ENCODE measurements at places on chromosomes 1 and 21. TPM values are rescaled to one million over a fixed set of nuclear protein-coding genes. Genes with fewer than 3 reads are reported as not detected.
A peak's percentile ranks its signal among the peaks of the same experiment; 100 is the strongest.

DNA sequence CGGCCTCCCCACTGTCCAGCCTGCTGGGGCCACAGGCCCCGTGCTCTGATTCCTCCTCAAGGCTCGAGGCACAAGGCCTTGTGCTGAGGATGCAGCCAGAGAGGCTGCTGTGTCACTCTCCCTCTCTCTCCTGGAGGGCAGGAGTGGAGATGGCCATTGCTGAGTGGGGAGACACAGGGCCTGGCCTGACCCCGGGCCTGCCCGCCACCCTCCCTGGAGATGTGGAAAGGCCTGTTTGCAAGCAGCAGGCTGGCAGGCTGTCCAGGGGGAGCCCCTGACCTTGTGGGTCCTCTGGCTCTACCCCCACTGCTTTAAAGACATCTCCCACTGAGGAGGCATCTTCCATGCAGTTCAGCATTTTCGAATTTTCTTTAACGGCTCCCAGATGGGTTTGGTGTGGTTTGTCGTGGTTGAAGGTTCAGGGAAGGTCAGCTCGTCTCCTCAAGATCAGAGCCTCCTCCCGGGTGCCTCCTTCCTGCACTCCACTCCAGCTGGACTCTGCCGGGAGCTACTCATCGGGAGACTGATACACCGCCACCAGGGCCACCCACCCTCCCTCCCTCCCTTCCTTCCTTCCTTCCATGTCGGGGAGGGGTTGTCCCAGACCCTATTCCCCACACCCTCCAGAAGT is 69.1 kb downstream of the SPSB1 start:
- no peak for DNase-seq

DNA sequence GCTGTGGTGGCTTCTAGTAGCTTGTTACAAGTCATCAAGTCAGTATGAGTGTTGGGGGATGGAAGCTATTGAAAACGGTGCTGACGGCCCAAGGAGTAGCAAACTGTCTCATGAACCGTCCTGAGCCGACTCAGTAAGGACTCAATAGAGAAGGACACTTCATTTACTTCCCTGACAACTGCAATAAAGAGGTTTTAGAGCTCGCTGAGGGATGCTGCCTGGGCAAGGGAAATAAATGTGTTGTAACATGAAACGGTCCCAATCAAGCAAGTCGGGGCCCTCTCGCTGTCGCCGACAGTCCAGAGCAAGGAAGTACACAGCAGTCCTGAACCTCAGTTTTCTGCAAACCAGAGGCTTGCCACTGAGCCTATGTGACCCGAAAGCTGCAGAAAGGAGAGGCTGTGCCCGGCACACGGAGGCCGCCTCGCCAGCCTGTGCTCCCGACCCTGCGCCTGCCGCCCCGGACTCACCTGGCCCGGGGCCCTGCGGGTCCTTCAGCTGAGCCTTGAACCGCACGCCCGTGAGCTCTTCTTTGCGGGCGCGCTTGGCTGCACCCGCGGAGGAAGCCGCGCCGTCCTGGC is 423 bp downstream of the URB1 start:
- no peak for DNase-seq

- no peak for DNase-seq
These were observed 13.5 kb downstream of the LZIC start for GRCh38 chr1:9929431-9930385.

- no peak for DNase-seq
These were observed 8.9 kb downstream of the SLAMF1 start for GRCh38 chr1:160637821-160638539.

The AMIGO1 gene
- total RNA-seq: 2.2 TPM

DNA sequence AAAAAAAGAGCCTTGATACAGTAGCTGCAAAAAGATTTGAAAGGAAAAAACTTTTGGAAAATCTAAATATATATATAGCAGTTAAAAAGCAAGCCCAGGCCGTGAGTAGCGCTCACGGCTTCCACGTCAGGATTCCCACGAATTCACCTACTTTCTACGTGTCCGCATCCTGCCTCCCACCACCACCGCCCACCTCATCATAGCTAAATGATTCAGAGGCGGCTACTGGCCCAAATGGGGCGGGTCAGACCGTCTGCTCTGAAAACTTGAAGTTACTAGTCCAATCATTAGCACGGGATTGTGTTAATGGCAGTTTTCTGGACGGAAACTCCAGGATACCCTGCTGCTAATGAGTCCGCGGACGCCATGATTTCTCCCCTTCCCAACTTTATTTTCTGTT is 1.3 kb upstream of the CCSAP start:
- no peak for DNase-seq

- no peak for DNase-seq
These were observed 33.1 kb upstream of the DIP2A start for GRCh38 chr21:46425571-46425970.

DNA sequence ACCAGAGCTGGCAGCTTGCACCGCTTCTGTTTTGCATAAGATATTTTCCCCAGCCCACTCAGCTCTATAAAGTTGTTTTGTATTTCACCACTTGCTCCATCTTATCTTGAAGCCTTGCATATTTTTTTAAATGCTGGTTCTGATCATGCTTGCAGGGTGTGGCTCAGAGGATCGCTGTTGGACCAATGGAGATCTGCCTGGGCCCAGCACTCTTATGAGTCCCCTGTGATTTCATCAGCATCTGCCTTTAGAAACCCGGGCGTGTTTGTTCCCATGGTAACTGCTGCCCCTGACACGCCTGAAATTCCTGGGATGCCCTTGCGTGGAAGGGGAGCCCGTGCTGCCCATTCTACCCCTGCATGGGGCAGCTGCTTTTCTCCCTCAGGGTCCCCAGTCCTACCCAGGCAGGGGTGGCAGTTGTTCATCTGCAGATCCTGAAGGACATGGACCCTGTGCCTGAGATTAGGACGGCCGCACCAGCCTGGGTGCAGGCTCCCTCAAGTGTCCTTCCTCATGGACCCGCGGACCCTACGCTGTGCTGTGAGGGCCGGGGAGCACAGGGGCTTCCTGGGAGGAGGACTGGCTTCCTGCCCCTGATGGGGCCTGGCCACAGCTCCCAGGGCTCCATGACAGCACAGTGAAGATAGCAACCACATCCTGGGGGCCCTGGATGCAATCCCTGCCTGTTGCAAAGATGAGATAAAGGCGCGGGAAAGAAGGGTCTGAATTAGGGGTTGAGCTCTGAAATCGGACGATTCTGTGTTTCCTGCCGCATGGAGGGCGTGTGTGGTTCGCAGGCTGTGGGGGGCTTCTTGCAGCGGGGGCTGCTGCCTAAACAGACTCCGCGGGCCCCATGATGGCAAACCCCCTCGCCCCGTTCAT is 226.5 kb downstream of the SDCCAG8 start:
- no peak for DNase-seq

DNA sequence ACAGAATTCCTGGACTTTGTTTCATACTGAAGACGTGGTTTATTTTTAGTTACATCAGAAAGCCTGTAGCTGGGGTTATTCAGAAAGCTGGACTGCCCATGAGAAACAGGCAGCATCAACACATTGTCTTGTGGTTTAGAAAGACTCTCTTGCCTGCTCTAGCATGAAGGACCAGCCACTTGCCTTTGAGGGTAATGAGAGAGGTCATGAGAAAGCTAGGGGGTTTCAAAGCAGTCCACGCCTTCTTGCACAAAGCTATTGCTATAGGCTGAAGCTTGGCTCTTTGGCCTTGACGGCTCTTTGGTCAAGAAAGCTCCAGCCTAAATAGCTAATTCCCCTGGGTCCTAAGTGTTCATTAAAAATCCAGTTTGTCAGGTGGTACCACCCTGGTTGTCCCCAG is 208.1 kb downstream of the PRDM2 start:
- DNase-seq: no peak

DNA sequence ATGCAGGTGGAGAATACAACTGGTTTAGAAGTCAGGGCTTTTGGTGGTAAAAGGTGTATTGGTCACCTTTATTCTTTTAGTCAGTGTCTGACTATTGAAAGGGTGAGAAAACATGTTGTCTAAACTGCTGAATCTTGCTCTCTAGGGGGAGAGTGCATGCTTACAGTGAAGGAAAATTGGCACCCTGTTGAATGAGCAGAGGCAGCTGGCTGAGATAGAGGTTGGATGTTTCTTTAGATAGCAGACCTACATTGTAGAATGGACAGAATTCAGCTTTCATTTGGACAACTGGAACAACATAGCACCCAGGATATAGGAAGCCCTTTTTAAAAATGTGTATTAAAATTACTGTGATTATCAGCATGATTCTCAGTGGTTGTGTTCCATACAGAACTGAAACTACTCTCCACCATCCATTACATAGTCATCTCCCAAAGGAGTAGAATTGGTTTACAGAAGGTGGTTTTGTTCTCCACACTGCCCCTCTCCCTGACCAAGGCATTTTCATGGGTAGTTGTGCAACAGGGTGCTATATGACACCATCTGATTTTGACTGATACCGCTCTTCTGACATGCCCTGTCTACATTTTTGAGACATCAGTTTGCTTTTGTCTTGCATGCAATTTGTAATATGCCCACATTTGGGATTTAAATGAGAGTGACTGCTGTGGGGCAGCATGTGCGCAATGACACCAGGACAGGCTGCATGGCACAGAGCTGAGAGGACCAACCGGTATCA is 16.2 kb downstream of the RHOU start:
- DNase-seq: no peak

GRCh38 chr1:117261424-117261785 is 50.7 kb upstream of the VTCN1 start:
- DNase-seq: no peak

The APCS gene
- not detected for total RNA-seq

DNA sequence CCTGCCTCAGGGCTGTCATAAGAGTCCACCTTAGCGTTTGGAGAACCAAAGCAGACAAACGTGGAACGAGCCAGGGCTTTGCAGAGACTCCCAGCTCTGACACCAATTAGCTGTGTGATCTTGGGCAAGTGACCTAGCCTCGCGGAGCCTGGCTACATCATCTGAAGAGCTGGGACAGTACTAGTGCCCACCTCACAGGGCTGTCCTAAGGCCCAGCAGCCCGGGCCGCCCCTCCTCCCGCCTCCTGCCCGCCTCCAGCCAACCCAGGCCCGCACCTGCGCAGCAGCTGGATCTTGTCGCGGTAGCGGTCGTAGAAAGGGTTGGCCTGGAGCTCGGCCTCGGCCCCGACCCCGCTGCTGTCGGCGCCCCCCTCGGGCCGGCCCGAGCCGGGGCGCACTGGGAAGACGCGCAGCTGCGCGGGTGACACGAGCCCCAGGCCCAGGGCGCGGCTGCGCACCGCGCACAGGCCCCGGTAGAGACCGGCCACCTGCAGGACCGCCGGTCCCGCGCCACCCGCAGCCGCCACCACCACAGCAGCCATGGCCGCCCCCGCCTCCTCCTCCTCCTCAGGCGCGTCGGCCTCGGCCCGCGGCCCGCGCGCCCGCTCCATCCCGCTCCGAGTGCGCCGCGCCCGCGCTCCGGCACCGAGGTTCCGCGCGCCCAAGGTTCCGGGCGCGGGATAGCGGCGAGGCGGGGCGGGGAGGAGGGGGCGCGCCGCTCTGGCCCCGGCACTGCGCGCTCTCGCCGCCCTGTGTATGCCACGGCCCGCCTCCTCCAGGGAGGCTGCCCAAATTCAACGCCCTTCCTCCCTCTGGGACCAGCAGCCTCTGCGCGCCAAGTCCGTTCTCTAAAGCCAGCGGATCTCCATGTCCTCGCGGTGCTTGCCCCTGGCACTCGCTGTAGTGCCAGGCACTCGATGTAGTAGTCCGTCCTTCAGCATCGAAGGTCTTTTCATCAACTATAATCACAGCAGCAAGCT is at the start of gene ATPAF1:
TSS of gene ATPAF1 (minus strand) at position 583 of the 979 bp plus-strand sequence. CDS start at position 541, 42 bp downstream.
- DNase-seq: peak; percentile 81

GRCh38 chr1:164579381-164579780 is 20.4 kb downstream of the PBX1 start:
- DNase-seq: no peak

- DNase-seq: no peak
These were observed 1.5 kb downstream of the RGS2 start for GRCh38 chr1:192810253-192810880.

DNA sequence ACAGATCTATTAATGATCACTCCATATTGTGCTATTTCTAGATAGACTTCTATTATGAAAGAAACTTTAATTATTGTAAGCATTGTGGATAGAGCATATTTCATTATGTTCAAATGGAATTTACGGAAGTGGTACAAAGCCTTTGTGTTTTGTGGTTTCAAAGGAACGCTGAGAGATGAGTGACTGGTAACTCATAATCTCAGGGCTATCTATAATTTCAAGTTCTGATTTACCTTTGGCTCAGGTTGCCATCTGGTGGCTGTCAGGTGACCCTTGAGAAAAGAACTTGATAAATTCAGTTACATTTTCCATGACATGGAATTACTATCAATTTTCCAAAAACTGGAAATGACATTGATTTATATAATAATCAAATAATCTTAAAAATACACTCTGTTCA is 12.2 kb downstream of the NTNG1 start:
- DNase-seq: no peak

DNA sequence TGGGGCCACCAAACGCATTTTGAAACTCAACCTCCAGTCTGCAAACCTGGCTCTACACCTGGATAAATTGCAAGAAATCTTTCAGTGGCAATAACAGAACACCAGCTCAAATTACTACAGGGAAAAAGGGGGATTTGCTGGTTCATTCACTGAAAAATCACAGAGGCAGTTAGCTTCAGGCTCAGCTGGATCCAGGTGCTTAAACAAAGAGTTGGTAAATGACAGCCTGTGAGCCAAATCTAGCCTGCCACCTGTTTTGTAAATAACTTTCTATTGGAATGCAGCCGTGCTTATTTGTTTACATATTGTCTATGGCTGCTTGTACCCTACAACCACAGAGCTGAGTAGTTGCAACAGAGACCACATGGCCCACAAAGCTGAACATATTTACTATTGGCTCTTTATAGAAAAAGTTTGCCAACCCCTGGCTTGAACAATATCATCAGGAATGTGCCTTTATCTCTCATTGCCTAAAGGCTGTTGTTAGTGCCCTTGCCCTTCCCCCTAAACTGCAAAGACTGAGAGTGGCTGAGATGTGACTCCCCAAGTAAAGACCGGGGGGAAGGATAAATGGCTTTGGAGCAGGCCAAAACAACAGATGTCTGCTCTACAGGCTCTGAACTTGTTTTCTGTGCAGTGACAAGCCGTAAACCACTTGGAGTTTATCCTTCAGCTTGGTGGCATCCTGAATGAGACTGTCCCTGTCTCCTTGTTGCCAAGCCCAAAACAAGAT is 21.5 kb upstream of the PTPRF start:
- DNase-seq: no peak

DNA sequence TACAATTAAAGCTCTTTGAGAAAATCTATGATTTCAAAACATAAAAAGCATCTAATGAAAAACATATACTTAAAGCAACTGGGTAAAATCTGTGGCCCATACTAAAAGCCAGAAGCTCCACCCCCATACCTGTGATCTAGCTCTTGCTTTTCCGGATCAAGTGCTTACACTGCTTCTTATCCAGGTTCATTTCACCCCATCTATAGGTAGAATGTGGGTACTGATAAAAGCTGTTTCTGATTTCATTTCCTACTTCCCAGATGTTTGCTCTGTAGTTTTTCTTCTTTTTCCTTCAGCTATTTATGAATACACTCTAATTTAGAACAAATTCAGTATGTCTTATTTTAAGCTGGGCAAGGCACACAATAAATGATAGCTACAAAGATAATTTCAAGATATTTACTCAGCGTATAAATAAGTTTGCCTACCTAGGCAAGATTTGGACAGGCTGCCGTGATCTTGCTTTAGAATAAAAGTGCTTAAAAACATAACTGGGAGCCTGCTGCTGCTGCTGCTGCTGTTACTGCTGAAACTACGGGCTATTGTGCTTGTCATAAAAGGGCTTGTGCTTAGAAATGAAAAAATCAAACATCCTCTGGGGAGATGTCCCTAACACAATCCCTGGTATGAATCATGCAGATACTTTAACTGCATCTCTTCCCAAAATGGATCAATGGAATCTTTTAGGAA is 2.1 kb downstream of the SIPA1L2 start:
- no peak for DNase-seq
